ENCODE measurements at places on chromosomes 1 and 21. TPM values are rescaled to one million over a fixed set of nuclear protein-coding genes. Genes with fewer than 3 reads are reported as not detected.

The LEFTY2 gene
- total RNA-seq, result not detected

The ATP6V1G3 gene
- 0.22 TPM for total RNA-seq

The LRRC8B gene
- total RNA-seq, result 1.3 TPM

The IQGAP3 gene
- 2.4 TPM for total RNA-seq

The SH2D1B gene
- total RNA-seq, result not detected

The DISP1 gene
- total RNA-seq, result 0.65 TPM

The OR10Z1 gene
- not detected for total RNA-seq

The ANGPTL3 gene
- total RNA-seq, result not detected

The SMIM1 gene
- 0.17 TPM for total RNA-seq

The GPR61 gene
- 0.17 TPM for total RNA-seq

The SPATA45 gene
- total RNA-seq, result not detected

The CHRM3 gene
- under 0.01 TPM for total RNA-seq

The ZFP69 gene
- 1.8 TPM for total RNA-seq

The CR1 gene
- total RNA-seq, result under 0.01 TPM

The PADI2 gene
- total RNA-seq, result under 0.01 TPM

The ORC1 gene
- total RNA-seq, result 1.5 TPM

The SPRR3 gene
- total RNA-seq, result not detected

The PKLR gene
- not detected for total RNA-seq

The CHAF1B gene
- 2.0 TPM for total RNA-seq

The CAPN8 gene
- not detected for total RNA-seq

The SLC45A1 gene
- total RNA-seq, result 0.98 TPM

The DNASE2B gene
- not detected for total RNA-seq

The GJA4 gene
- total RNA-seq, result 19.8 TPM

The TSPEAR gene
- 0.26 TPM for total RNA-seq

The PRELP gene
- total RNA-seq, result not detected

The ADAMTS5 gene
- total RNA-seq, result 2.9 TPM

The ACKR1 gene
- total RNA-seq, result not detected

The C1orf159 gene
- total RNA-seq, result 6.1 TPM

The NBPF9 gene
- total RNA-seq, result 11.9 TPM

The MXRA8 gene
- total RNA-seq, result 0.09 TPM

The HES2 gene
- 5.9 TPM for total RNA-seq

The OR14K1 gene
- total RNA-seq, result 0.11 TPM

The MYOG gene
- not detected for total RNA-seq

The GPR52 gene
- 0.43 TPM for total RNA-seq

The S100A10 gene
- 190 TPM for total RNA-seq

The LIPI gene
- total RNA-seq, result not detected

The ACTN2 gene
- total RNA-seq, result not detected

The SELL gene
- 0.60 TPM for total RNA-seq

The F13B gene
- total RNA-seq, result not detected

The LRRN2 gene
- not detected for total RNA-seq

The CSF3R gene
- not detected for total RNA-seq

The SIPA1L2 gene
- 24.1 TPM for total RNA-seq

The ADPRS gene
- 33.5 TPM for total RNA-seq

The C1orf185 gene
- not detected for total RNA-seq

The BATF3 gene
- total RNA-seq, result 1.1 TPM

The NR1I3 gene
- total RNA-seq, result not detected

The CLCA4 gene
- not detected for total RNA-seq

The FMO2 gene
- total RNA-seq, result not detected

The TTC13 gene
- total RNA-seq, result 6.2 TPM

The EFNA1 gene
- total RNA-seq, result 255 TPM

The SPAG17 gene
- not detected for total RNA-seq

The LCE1E gene
- total RNA-seq, result not detected

The FCER1G gene
- total RNA-seq, result 0.17 TPM

Measured in dermis lymphatic vessel endothelial cell (primary cell).